ENCODE measurements at places on chromosomes 12 and 14. TPM values are rescaled to one million over a fixed set of nuclear protein-coding genes. Genes with fewer than 3 reads are reported as not detected.

FAM177A1 gene
- 58.1 TPM for total RNA-seq

- H3K27ac ChIP-seq = no peak overlapping the region
- no peaks in the 10 kb centered on the region for H3K27me3 ChIP-seq
- H3K36me3 ChIP-seq = no peaks in the 10 kb centered on the region
- no peaks in the 10 kb centered on the region for H3K4me1 ChIP-seq
Measured at GRCh38 chr12:106027286-106027685, 111.5 kb downstream of the NUAK1 start.

APOF gene
- not detected for total RNA-seq

BCL2L14 gene
- total RNA-seq = not detected

GRCh38 chr14:64549791-64550620 lies at the start of gene PPP1R36:
TSS of gene PPP1R36 (plus strand) at chr14:64549961. CDS start at chr14:64549998, 37 bp downstream.
- H3K27me3 ChIP-seq = no peaks in the 10 kb centered on the region
- DNase-seq = peak; percentile 64
- no peak within 1 kb of the TSS for H3K27ac ChIP-seq
- H3K4me1 ChIP-seq = no peaks in the 10 kb centered on the region
- H3K36me3 ChIP-seq = no peaks in the 10 kb centered on the region

STYK1 gene
- 0.12 TPM for total RNA-seq

- DNase-seq = no peak
- no peak overlapping the region for H3K4me3 ChIP-seq
- peaks cover 42% of the 10 kb centered on the region for H3K36me3 ChIP-seq
- H3K4me1 ChIP-seq = no peaks in the 10 kb centered on the region
- H3K27ac ChIP-seq = no peak overlapping the region
Measured at GRCh38 chr12:15644700-15645099, 144.5 kb downstream of the EPS8 start.

- no peak overlapping the region for H3K4me3 ChIP-seq
- H3K27ac ChIP-seq = no peak overlapping the region
- H3K4me1 ChIP-seq = peaks cover 32% of the 10 kb centered on the region
Measured at GRCh38 chr12:104634852-104635251, 178.1 kb downstream of the CHST11 start.

- H3K4me3 ChIP-seq = no peak overlapping the region
- H3K27me3 ChIP-seq = no peaks in the 10 kb centered on the region
- no peak overlapping the region for H3K27ac ChIP-seq
- no peak for DNase-seq
Measured at GRCh38 chr12:100388382-100388781, 31.5 kb downstream of the SLC17A8 start.

DNA sequence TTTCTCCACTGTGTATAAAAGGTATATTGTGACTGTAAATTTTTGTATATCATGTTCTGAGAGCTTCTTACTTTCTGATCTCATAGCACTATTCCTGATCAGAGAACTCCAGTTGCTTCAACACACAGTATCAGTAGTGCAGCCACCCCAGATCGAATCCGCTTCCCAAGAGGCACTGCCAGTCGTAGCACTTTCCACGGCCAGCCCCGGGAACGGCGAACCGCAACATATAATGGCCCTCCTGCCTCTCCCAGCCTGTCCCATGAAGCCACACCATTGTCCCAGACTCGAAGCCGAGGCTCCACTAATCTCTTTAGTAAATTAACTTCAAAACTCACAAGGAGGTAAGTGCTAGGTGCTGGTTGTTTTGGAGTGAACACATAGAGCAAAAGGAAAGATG lies 30.9 kb downstream of the CKB start:
- H3K4me1 ChIP-seq = no peaks in the 10 kb centered on the region
- no peak overlapping the region for H3K27ac ChIP-seq
- DNase-seq = peak; percentile 28
- H3K36me3 ChIP-seq = peaks cover 80% of the 10 kb centered on the region
- H3K27me3 ChIP-seq = no peaks in the 10 kb centered on the region

KCNH3 gene
- 1.0 TPM for total RNA-seq

GRCh38 chr12:124814741-124815613 lies 48.7 kb downstream of the SCARB1 start:
- no peak overlapping the region for H3K27ac ChIP-seq
- DNase-seq = no peak
- H3K4me3 ChIP-seq = no peak overlapping the region
- peaks cover 6% of the 10 kb centered on the region for H3K36me3 ChIP-seq
- no peaks in the 10 kb centered on the region for H3K4me1 ChIP-seq

TBX5 gene
- 238 TPM for total RNA-seq

DNA sequence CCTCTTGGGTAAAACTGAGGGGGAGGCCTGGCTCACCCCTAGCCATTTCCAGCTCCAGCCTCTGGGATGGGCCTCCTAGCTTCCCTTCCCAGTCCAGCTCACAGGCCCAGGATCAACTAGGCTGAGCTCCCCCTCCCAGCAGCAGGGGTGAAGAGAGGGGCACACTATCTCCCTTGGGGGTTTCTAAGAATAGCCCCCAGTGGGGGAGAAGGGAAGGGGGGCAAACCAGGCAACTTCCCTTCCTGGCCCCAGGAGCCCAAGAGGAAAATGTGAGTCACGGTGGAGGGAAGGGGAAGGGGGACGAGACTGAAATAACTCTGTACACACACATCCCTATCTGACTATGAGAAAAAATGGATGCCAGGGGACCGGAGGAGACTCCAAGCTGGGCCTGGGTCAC lies 9.0 kb downstream of the ADCY6 start:
- H3K36me3 ChIP-seq = peaks cover 35% of the 10 kb centered on the region
- DNase-seq = peak; percentile 73
- peak overlapping the region; percentile 83 for H3K27ac ChIP-seq
- H3K4me3 ChIP-seq = no peak overlapping the region

- H3K36me3 ChIP-seq = no peaks in the 10 kb centered on the region
- DNase-seq = no peak
- no peak overlapping the region for H3K4me3 ChIP-seq
- no peak overlapping the region for H3K27ac ChIP-seq
- H3K27me3 ChIP-seq = no peaks in the 10 kb centered on the region
- no peaks in the 10 kb centered on the region for H3K4me1 ChIP-seq
Measured at GRCh38 chr14:65631040-65631439, 218.5 kb downstream of the FUT8 start.

ALG10B gene
- total RNA-seq = 3.6 TPM

DNA sequence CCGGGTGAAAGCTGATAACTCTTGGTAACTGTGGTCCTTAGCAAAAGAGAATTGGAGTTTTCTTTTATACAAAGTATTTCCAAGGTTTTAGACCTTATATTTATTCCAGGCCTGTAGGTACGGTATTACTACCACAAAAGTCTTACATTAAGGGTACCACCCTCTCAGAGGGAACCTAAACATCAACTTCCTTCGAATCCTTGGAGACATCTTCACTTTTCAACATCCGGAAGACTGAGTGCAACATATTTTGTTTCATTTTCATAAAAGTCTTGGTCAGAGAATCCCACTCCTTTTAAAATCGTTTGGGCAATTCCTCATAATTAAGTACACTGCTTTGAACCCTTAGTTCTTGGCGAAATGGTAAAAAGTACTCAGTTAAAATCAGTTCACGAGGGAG lies 1.2 kb downstream of the CNOT2 start:
- peaks cover 12% of the 10 kb centered on the region for H3K36me3 ChIP-seq
- peak overlapping the region; percentile 98 for H3K27ac ChIP-seq
- no peaks in the 10 kb centered on the region for H3K4me1 ChIP-seq
- DNase-seq = no peak
- peak overlapping the region; percentile 93 for H3K4me3 ChIP-seq

PLA2G1B gene
- total RNA-seq = not detected

- no peak overlapping the region for H3K4me3 ChIP-seq
- no peak overlapping the region for H3K27ac ChIP-seq
- H3K4me1 ChIP-seq = no peaks in the 10 kb centered on the region
- no peaks in the 10 kb centered on the region for H3K27me3 ChIP-seq
- peaks cover 11% of the 10 kb centered on the region for H3K36me3 ChIP-seq
- no peak for DNase-seq
Measured at GRCh38 chr12:116924558-116925453, 14.1 kb downstream of the FBXW8 start.

FAM181A gene
- total RNA-seq = not detected

DNA sequence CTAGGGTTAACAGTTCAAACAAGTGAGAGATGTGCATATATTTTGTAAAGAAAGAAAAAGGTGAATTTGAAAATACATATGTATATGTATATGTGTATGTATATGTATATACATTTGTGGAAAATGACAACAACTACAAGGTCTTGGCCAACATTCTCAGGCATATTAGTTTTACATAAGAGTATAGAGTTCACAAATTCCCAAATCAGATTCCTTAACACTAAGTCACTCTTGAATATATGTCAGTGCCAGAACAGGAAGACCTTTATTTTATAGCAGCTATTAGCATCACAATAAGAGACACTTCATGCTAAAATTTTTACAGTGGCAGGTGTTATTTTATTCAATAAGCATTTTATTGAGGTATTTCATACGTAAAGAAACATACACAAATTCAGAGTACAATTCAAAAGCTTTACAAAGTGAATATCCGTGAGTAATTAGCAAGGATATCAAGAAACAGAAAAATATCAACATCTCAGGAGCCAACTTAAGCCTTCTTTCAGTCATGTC lies 179.7 kb downstream of the SLC6A15 start:
- H3K36me3 ChIP-seq = no peaks in the 10 kb centered on the region
- H3K4me1 ChIP-seq = no peaks in the 10 kb centered on the region

GRCh38 chr14:69591317-69591716 lies 16.6 kb upstream of the CCDC177 start:
- no peaks in the 10 kb centered on the region for H3K4me1 ChIP-seq
- no peaks in the 10 kb centered on the region for H3K27me3 ChIP-seq
- no peaks in the 10 kb centered on the region for H3K36me3 ChIP-seq
- no peak overlapping the region for H3K4me3 ChIP-seq
- no peak for DNase-seq

- H3K36me3 ChIP-seq = no peaks in the 10 kb centered on the region
- no peak for DNase-seq
- H3K4me1 ChIP-seq = no peaks in the 10 kb centered on the region
Measured at GRCh38 chr12:16766736-16767135, 160.8 kb upstream of the LMO3 start.

SLC16A7 gene
- total RNA-seq = 139 TPM

PMEL gene
- 1.1 TPM for total RNA-seq

LMO3 gene
- total RNA-seq = 8.2 TPM

MBD6 gene
- total RNA-seq = 14.4 TPM

GALNT16 gene
- 56.8 TPM for total RNA-seq

- H3K36me3 ChIP-seq = no peaks in the 10 kb centered on the region
- peak; percentile 91 for DNase-seq
- no peaks in the 10 kb centered on the region for H3K27me3 ChIP-seq
- H3K27ac ChIP-seq = peak within 1 kb of the TSS; percentile 96
- peaks cover 42% of the 10 kb centered on the region for H3K4me1 ChIP-seq
Measured at GRCh38 chr12:122895704-122896636, at the start of gene VPS37B. TSS of gene VPS37B (minus strand) at chr12:122896124. CDS start at chr12:122896062, 62 bp downstream.

DNA sequence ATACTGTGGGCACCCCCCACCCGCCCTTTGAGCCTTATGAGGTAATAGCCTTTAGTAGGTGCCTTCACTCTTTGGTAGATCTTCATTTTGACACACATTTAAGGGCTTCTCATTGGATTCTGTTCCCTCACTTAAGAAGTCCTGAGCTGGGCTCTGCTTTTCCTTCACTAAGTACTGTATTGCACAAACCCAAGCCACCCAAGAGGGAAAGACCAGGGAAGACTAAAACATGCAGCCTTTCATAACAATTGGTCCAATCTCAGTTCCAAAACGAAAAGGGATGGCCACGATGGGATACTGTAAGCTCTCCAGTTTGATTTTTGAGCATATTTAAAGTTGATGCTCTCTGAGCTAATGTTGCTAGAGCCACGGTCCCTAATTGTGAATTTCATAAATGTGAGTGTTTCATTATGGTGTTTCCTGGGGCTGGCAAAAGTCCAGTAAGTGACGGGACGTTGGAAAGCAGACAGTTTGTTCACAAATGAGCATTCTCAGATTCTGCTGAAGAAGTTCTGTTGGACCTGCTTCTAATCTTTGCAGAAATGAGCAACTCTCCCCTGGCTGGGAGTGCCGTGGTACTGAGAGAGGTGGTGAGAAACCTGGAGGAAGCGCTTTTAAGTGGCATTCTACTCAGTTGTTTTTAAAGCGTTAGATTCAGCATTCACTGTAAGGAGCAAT lies 9.4 kb downstream of the SSPN start:
- no peaks in the 10 kb centered on the region for H3K36me3 ChIP-seq
- no peak overlapping the region for H3K27ac ChIP-seq
- no peaks in the 10 kb centered on the region for H3K27me3 ChIP-seq
- no peak overlapping the region for H3K4me3 ChIP-seq

- H3K4me1 ChIP-seq = peaks cover 12% of the 10 kb centered on the region
- no peaks in the 10 kb centered on the region for H3K27me3 ChIP-seq
- no peaks in the 10 kb centered on the region for H3K36me3 ChIP-seq
Measured at GRCh38 chr12:118315821-118316220, 56.9 kb downstream of the TAOK3 start.

PXMP2 gene
- 65.7 TPM for total RNA-seq

GRCh38 chr12:62270384-62270783 lies 10.2 kb downstream of the USP15 start:
- DNase-seq = no peak
- H3K4me1 ChIP-seq = no peaks in the 10 kb centered on the region
- no peak overlapping the region for H3K27ac ChIP-seq
- no peaks in the 10 kb centered on the region for H3K36me3 ChIP-seq
- H3K27me3 ChIP-seq = no peaks in the 10 kb centered on the region

DNA sequence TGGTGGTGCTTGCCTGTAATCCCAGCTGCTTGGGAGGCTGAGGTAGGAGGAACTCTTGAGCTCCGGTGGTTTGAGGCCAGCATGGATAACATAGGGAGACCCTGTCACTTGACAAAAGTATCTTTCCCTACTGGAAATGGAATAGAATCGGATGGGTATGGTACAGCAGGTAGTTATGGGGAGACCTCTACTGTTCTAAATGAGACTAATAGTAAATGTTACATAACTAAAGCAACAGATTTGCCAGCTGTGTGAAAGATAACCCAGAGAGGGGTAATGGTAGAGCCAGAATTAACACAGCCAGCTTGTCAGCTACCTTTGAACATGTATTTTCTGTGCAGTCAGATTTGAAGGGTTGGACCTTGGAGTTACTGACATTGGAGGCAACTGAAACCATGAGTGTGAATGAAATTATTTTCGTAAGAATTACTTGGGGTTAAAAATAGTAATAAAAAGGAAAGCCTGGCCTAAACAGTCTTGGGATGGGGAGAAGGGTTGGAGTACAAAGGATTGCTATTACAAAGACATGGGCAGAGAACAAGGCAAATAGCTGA lies 21.7 kb upstream of the NUP107 start:
- H3K27me3 ChIP-seq = no peaks in the 10 kb centered on the region
- no peaks in the 10 kb centered on the region for H3K4me1 ChIP-seq
- no peak for DNase-seq
- no peaks in the 10 kb centered on the region for H3K36me3 ChIP-seq
- no peak overlapping the region for H3K27ac ChIP-seq

DNA sequence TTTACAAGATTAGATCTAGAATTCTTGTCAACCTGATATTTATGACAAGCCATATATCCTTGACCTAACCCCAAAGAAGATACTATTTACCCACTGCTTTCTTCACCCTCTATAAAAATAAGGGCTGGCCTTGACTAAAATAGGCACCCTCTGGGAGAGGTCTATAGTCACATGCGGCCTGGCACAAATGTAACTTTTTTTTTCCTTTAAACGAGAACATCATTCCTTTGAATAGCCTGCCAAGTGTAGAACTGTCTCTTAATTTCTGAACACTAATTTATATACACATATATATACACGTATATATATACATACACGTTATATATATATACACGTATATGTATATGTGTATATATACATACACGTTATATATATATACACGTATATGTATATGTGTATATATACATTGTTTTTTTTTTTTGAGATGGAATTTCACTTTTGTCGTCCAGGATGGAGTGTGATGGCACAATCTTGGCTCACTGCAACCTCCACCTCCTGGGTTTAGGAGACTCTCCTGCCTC lies 18.6 kb downstream of the PPTC7 start:
- H3K27ac ChIP-seq = peak overlapping the region; percentile 73
- H3K4me1 ChIP-seq = peaks cover 62% of the 10 kb centered on the region
- no peaks in the 10 kb centered on the region for H3K27me3 ChIP-seq

Data from right atrium auricular region (tissue), 2 donors.